Left hindlimb (tissue), 1 donor: ENCODE measurements at places on chromosomes 11 and 22.
A peak's percentile ranks its signal among the peaks of the same experiment; 100 is the strongest.

GRCh38 chr11:12219757-12220156 lies 109.4 kb downstream of the MICAL2 start:
- no peak for DNase-seq

- no peak for DNase-seq
Observed at GRCh38 chr11:45061641-45062040, 84.8 kb upstream of the PRDM11 start.

DNA sequence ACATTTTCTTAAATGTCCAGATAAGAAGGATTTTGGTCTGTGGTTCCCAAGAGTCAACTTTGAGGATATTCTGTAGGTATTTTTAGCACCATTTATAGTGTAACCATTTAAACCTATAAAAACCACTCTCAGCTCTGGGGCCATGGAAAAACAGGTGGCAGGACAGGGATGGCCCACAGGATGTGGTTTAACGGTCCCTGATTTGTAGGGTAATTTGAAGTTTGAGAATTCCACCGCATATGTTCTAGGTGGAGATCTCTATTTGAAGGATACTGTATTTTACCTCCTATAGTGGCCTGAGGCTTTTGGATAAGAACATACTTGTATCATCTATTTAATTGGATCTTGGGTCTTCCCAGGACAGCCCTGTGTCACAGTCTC lies 62.4 kb upstream of the IGLL5 start:
- no peak for DNase-seq

GRCh38 chr22:21624120-21624879 lies 5.5 kb downstream of the YDJC start:
- no peak for DNase-seq

- peak; percentile 47 for DNase-seq
Observed at GRCh38 chr11:125300791-125301218, 136.3 kb downstream of the PKNOX2 start.

DNA sequence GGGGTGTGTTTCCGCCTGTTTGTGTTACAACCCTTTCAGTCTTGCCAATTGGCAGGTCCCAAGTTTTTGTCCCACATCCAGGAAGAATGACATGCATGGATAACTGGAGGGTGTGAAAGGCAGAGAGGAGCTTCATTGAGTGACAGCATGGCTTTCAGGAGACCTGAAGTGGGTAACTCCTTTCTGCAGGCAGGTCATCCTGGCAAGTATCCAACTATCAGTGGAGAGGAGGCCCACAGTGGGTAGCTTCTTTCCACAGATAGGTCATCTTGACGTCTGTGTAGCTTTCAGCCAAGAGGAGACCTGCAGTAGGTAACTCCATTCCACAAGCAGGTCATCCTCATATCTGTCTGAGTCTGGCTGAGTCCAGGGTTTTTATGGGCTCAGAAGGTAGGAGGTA lies 1268.8 kb upstream of the CNTN5 start:
- no peak for DNase-seq

DNA sequence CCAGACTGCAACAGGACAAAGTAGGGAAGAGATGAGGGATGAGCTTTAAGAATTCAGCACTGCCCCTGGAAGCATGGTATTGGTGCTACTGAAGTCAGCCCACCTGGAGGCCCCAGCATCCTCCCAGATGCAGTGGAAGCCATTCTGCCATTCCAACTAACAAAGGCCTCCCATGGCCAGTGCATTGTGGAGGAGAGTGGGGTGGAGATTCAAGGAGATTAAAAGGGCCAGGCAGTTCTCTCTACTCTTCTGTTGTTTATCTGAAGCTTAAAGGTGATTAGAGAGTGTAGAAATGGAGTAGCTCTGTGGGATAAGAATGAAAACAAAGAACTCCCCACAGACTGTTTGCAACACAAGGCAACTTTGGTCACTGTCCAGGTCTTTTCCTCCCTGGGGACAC lies 24.1 kb upstream of the TSKU start:
- no peak for DNase-seq

DNA sequence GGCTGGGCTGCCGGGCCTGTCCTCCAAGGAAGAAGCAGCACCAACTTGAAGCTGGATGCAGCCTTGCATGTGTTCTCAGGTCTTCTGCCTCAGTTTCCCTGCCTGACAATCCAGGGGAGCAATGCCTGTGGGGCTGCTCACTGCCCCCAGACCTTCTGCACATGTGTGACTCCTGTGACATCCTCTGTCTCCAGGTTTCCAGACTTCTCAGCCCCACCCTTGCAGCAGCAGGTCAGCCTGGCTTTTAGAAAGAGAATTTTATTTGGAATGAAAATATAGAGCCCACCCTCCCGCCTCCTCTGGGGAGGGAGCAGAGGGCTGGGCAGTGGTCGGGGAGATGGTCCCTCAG lies 301 bp upstream of the PTPRCAP start:
- no peak for DNase-seq

GRCh38 chr22:50260434-50260800 lies 1.1 kb downstream of the MAPK12 start:
- no peak for DNase-seq

DNA sequence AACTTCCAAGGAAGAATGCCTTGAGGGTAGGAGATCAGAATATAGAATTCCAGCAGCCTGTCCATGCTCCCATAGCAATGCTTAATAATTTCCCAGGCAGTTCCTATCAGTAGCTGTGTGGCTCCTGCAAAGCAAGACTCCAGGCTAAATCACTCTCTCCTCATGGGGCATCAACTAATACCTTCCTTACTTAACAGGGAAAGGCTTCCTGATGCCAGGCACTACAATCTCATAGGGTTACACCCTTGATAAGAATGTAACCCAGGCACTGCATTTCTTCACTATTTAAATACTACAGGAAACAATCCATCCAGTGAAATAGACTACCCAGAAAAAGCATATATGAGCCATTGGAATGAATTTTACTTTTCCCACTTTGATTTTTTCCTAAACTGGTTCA lies 615.0 kb upstream of the ARHGAP42 start:
- no peak for DNase-seq

DNA sequence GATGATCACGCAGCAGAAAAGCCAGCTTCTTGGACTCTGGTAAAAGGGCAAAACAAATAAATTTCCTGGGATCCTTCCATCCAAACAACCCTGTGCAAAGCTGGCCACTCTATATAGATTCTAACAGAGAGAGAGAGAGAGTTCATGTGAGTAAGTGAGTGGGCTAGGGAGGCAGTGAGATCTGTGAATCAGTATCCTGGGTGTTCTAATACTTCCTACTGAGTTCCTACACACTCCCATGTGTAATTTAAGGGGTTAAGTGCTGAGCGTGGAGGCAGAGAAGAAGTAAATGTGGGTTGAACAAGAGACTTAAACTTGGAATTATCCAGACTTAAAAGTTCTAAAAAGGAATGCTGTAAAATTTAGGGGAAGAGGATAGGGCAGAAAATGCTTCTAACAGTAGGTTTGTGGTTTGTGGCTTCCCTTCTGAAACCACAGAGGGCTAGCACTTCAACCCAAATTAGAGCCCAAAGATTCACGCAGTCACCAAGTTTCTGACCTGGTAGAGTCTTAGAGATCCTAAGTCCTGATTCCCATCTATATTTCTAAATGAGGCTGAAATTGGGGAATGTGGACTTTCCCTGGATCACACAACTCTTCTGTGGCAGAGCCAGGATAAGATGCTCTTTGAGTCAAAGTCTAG lies 413.9 kb downstream of the TENM4 start:
- DNase-seq: no peak

- peak; percentile 88 for DNase-seq
Observed at GRCh38 chr22:36409911-36410756, 22.4 kb upstream of the MYH9 start.

GRCh38 chr11:74520927-74521665 lies 27.6 kb upstream of the LIPT2 start:
- DNase-seq: no peak
